ENCODE measurements at places on chromosomes 1 and 21.
A peak's percentile ranks its signal among the peaks of the same experiment; 100 is the strongest.

DNA sequence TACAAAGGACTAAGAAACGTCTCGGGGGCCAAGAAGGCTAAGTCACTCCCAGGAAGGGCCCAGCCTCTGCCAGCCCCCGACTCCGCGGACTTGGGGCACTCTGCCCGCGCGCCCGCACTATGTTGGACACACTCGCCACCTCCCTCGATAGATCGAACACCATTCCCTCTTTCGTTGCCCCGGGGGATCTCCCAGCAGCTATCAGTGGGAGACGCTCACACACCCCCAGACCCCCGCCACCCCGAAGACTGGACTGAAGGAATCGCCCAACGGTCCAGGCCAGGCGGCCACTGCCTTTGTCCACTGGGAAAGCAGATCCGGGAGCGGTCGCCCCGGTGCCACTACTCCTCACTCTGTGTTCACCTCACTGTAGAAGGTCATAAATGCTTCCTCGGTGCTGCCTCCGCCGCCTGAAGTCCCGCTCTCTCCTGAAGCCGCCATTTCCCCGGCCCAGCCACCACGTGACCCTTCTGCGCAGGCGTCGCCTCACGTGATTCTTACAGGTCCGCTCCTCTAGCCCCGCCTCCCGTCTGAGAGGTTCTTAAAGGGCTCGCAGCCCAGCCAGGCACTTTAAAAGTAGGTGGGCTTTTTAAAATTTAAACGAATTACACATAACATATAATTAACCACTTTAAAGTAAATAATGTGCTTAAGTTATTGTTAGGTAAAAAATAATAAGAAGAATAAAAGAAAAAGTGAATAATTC lies at the start of gene DNAJC8:
Gene DNAJC8, minus strand, starts transcription at position 472 of the 706 bp plus-strand sequence. Its CDS starts 31 bp downstream, at position 441.
- DNase-seq = peak; percentile 86

GRCh38 chr1:87794788-87795614 lies 466.3 kb downstream of the LMO4 start:
- DNase-seq = no peak

- no peak for DNase-seq
These were observed 187.7 kb downstream of the CHRM3 start for GRCh38 chr1:239574112-239574511.

DNA sequence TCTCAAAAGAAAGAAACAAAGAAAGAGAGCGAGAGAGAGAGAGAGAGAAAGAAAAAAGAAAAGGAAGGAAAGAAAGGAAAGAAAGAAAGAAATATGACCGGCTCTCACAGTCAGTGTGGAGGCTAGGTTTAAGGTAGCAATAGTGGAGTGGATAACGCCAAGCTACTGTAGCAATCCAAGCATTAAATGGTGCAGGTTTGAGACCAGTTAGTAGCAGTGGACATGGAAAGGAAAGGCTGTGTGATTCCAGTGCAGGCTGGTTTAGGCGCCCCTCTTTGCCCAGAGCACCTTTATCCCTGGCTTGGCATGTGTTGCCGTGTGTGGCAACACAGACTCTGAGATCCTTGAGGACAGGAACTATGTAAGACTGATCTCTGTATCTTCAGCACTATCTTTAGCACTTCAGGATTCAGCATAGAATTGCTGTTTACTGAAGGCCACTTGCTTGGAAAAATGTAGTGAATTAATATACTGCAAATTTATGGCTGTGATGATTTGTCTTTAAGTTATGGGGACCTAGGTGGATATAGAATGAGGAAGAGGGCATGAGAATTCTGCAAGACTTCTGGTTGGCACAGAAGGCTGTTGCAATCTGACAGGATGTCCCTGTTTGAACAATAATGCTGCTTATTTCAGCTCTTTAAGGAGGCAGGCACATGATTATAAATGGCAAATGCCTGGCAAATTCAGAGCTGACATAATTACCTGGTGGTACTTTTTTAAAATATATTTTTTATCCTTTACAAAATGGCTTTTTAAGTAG lies 10.8 kb upstream of the OSBPL9 start:
- DNase-seq = no peak

- no peak for DNase-seq
These were observed 186.2 kb downstream of the C1orf94 start for GRCh38 chr1:34362949-34363348.

DNA sequence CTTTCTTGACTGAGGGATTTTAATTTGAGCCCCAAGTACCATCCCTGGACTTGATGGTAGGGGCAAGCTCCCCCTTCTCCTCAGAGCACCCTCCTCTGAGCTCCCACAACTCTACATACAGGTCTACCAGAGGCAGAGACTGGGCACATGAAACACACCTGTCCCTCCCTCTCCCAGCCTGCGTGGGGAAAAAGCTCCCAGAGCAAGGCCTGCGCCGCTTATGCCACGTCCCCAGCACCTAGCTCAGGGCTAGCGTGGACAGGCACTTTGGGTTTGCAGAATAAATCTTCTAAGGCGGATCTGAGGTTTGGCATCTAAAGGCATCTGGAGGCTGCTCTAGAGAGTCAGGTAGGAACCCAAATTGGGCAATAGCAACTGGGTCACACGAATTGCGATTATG lies 7.5 kb upstream of the KNCN start:
- no peak for DNase-seq

- DNase-seq = no peak
These were observed 22.0 kb upstream of the CDC42 start for GRCh38 chr1:22030473-22030872.

DNA sequence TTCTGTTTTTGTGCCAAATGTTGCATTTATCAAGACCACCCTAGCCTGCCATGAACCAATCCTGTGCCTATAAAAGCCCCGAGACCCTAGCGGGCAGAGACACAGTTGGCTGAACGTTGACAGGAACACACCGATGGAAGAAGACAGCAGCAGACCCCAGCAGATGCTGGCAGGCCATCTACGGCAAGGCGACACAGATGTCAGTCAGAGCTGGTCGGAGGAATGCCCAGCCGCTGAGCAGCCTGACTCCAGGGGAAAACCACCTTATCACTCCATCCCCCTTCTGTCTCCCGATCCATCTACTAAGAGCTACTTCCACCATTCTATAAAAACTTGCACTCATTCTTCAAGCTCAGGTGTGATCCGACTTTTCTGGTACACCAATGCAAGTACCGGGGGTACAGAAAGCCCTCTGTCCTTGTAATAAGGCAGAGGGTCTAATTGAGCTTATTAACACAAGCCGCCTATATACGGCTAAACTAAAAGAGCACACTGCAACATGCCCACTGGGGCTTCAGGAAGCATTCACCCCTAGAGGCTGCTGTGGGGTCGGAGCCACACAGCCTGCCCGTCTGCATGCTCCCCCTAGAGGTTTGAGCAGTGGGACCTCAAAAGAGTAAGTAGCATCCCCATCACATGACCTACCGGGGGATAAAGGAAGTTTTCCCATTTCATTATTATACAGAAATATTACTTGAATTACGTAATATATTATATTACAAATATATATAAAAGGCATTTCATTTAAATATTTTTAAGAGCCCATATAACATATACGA lies 1156.3 kb upstream of the B3GALT2 start:
- DNase-seq = no peak

- DNase-seq = no peak
These were observed 41.2 kb downstream of the CDCP2 start for GRCh38 chr1:54111624-54112023.

DNA sequence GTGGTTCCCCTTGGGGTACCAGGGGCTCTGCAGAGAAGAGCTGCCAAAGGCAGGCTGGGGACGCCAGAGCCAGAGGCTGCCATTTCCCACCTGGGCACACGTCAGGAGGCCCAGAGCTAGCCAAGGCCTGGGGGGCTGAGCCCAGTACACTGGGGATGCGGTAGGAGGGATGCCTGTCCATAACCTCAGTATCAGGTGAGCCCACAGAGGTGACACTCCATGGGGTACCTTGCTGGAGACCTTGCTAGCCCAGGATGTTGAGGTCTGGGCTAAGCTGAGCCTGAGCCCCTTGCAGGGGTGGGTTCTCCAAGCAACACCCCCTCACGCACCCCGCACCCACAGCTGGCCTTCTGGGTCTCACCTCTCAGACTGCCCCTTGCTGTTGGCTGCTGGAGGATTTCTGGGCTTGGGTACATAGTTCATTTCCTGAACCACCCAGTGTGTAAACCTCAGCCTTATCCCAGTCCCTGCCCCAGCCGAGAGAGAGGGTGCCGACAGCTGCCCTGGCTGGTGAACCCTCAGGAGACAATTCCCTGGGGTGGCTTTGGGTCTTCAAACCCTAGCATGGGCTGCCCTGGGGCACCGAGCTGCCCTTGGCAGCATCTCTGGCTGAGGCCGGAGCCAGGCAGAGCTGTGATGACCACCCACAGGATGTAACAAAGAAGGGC lies 92.5 kb upstream of the VAMP3 start:
- no peak for DNase-seq

DNA sequence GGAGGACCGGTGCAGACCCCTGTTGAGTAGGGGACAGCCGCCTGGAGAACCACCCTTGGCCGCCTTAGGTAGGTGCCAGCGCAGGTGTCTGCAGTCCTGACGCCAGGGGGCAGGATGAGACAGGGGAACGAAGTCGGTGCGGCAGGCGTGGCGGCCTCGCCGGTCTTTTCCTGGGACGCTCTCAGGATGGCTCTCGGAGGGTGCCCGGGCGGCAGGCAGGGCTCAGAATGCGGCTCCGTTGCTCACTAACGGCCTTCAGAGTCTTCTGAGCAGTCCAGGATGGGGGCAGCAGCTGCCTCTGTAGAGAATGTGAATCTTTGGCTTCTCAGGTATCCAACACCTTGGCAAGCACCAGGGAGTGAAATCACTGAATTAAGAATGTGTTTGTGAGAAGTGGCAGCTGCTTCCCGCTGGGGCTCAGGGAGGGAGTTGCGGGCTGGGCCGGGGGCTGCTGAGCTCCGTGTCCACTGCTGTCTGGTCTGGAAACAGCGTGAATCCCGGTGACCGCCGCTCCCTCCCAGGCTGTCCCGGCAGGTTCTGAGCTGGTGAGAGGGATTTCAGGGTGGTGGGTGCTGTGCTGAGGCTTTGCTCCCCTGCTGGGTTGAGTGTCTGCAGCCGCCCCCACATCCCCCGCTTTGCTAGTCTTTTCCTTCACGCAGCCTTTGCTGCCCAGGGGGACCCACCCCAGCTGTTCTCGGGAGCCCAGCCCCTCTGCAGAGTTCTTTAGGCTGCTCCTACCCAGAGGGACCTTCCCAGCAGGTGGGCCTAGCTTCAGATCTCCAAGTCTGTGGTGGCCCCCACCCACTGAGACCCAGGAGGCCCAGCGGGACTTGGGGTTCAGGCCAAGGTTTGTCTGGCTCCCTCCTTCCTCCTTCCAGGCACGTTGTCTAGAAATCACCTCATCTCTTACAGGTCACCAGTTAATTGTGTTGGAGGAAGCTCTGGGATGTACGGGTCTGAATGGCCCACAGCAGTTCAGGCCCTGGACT lies 11.1 kb upstream of the C1orf174 start:
- peak; percentile 68 for DNase-seq

DNA sequence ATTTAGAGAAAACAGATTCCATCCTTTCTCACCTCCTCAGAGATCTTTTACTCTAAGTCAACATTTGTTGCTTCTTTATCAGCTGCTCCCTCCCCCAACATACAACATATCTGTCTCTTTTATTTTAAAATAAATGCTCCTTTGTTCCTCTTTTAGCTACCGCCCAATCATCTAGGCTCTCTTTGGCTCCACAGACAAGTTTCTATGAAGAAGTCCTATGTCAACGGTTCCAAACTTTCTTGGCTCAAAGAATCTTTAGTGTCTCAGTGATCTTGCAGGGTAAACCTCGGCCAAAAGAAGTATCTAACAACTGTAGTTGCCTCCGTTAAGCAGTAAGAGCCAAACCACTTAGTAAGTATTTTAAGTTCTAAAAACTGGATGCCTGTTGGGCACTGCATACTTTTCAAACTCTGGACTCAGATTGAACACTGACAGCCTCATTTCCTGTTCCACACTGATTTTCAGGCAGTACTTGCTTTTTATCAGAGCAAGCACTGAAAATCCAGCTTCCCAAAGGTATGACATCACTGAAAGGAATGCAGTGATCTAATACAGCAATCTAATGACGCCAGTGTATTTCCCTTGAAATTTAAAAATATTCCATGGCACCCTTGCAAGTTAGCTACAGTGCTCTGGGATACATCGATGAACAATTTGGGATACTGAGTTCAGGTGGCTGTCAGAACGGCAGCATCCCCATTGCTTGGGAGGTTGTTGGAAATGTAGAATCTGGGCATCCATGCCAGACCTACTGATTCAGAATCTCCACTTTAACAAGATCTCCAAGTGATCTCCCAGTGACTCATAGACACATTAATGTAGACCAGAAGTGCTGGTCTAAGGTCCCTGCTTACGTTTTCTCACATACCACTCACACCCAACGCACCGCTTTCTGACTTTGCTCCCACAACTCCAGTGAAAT lies 26.8 kb downstream of the EGLN1 start:
- no peak for DNase-seq

- DNase-seq = no peak
These were observed 1.7 kb downstream of the DHCR24 start for GRCh38 chr1:54885237-54885679.

- DNase-seq = no peak
These were observed 697 bp upstream of the ZNF670 start for GRCh38 chr1:247079141-247079874.

DNA sequence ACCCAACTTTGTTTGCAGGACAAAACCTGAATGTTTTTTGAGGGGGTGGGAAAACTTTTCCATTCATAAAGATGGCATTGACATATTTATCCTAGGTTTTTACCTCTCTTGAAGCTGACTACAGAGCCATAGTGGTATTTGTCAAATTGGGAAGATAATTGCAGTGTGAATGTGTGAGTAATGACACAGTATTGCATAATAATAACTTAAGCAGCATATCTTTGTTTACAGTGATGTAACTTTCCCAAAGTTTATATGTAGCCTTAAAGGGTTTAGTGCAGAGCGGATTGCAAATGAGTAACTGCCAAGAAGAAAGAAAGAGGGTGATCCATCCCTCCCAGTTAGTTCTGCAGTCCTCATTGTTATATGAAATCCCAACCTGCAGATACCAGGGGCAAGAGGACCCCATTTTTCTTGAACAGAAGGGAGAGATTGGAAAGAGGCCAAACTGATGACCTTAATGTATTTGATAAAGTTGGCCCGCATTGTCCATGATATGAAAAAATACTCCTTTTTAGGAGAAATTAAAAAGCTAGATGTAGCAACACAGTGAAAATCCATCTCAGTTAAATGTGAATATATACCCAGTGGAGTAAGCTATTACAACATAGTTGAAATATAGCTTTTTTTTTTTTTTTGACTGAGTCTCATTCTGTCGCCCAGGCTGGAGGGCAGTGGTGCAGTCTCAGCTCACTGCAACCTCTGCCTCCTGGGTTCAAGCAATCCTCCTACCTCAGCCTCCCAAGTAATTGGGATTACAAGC lies 23.7 kb upstream of the NFIA start:
- no peak for DNase-seq

GRCh38 chr1:41619511-41620364 lies 135.3 kb upstream of the EDN2 start:
- no peak for DNase-seq

- no peak for DNase-seq
These were observed 19.1 kb downstream of the TMEM51 start for GRCh38 chr1:15172405-15173259.

- no peak for DNase-seq
These were observed 38.0 kb downstream of the ADGRL2 start for GRCh38 chr1:81838600-81839218.

GRCh38 chr1:28887419-28887834 lies 26.9 kb upstream of the EPB41 start:
- peak; percentile 24 for DNase-seq

GRCh38 chr1:58964428-58964827 lies 180.6 kb upstream of the JUN start:
- no peak for DNase-seq

- DNase-seq = no peak
These were observed at the start of gene SLC6A9 for GRCh38 chr1:44031252-44032169. Gene SLC6A9 (minus strand): TSS chr1:44031462. CDS start chr1:44024277, 7,185 bp downstream.

Data from stimulated activated CD4-positive, alpha-beta T cell treated with anti-CD3 and anti-CD28 coated beads, Interleukin-15, amount 100 ng/mL, for 1 hour (primary cell).